ENCODE measurements at places on chromosomes 1 and 21. TPM values are rescaled to one million over a fixed set of nuclear protein-coding genes. Genes with fewer than 3 reads are reported as not detected.

Gene MRAP
- polyA plus RNA-seq, result 0.57 TPM

DNA sequence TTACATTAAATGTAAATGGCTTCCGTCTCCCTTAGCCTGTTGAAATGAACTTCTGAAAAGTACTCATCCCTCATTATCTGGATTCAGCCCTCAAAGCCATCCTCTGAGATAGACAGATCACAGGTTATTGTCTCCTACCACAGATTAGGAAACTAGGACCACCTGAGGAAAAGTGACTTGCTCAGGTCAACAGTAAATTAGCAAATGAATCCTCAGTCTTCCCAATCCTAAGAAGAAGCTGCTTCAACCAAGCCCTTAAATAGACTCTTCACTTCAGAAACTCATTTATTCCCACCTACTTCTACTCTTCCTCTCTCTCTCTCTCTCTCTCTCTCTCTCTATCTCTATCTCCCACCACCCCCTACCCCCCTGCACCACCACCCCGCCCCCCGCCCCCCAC is 152.3 kb downstream of the DMRTA2 start:
- no peak for DNase-seq

GRCh38 chr1:159008744-159009188 is 941 bp upstream of the IFI16 start:
- no peak for DNase-seq

DNA sequence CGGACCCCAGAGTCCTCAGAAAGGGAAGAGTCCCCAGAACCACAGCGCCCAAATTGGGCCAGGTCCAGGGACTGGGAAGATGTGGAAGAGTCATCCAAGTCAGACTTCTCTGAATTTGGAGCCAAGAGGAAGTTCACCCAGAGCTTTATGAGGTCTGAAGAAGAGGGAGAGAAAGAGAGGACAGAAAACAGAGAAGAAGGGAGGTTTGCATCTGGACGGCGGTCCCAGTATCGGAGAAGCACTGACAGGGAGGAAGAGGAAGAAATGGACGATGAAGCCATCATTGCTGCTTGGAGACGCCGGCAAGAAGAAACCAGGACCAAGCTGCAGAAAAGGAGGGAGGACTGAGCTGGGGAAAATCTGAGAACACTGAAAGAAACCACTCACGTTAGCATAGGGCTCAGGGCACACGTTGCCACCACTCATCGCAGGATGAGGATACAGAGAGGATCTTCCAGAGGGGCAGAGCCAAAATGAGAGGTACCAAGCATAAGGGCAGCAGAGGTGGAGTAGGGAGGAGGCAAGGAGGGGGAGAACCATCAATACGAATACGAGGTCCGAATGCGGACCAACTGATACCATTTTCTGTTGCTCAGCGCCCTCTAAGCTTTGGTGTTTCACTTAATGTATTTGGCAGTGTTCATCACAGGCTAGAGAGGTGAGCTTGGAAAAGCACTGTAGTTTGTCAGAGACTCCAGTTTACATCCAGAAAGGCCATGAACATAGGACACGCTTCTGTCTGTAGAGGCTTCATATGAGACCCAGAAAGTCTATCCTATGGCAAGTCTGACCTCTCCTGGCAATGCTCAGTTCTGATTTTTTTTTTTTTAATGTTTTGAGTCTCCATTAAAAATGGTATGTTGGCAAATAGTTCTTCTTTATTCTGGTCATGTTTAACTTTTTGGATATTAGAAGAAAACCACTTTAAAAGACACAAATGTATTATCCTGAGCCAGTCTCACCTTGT is 34.7 kb downstream of the STYXL2 start:
- DNase-seq, result no peak

Measured in HepG2 (cell line).